ENCODE measurements at places on chromosomes 5 and 9.

DNA sequence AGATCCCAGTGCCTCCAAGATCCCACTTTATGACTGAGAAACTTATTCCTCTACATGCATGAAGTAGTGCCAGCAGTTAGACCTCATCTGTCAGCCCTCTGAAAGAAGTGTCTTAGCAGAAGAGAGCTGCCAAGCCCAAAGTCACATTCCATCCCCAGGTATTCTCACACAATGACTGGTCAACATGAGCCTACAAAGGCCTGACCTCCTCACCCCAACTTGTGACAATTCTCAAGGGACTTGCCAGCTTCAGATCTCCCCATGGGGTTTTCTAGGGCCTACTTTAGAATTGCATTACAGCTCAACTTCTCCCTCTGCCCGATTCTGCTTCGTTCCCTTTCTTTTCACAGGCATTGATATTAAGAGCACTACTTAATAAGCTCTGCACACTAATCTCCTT is 393.8 kb upstream of the SLC30A5 start:
- no peak for DNase-seq

DNA sequence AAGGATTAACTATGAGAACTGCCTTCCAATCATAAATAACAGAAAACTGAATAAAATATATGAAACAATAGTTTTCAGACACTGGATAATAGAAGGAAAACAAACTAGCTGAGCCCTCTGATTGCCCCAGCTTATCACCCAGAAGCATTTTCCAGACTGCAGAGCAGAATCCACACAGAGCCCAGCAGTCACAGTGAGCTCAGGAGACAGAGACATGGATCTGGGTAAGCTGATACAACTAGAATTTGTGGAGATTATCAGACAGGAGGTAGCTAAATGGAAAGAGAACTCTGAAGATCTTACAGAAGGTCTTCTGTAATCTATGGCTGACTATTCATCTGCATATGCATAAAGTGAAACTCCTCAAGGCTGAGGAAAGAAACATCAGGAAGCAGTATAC is 128.8 kb downstream of the NR2F1-AS1 start:
- DNase-seq, result no peak

DNA sequence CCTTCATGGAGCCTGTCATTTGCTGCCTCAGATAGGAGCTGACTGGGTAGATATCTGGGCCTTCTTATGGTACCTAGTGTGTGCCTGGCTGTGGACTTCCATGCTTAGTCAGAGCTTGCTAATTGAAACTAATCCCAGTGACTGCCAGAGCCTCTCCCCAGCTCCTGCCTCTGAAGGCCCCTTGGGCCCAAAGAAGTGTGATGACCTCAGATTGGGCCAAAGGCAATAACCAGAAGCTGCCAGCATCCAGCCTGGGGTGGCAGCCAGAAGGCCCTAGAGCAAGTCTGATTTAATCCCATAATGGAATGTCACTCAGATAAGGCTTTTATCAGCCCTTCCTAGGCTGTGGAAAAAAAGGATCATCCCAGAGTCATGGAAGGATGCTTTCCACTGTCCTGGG is 17.1 kb upstream of the CDC23 start:
- peak; percentile 21 for DNase-seq

DNA sequence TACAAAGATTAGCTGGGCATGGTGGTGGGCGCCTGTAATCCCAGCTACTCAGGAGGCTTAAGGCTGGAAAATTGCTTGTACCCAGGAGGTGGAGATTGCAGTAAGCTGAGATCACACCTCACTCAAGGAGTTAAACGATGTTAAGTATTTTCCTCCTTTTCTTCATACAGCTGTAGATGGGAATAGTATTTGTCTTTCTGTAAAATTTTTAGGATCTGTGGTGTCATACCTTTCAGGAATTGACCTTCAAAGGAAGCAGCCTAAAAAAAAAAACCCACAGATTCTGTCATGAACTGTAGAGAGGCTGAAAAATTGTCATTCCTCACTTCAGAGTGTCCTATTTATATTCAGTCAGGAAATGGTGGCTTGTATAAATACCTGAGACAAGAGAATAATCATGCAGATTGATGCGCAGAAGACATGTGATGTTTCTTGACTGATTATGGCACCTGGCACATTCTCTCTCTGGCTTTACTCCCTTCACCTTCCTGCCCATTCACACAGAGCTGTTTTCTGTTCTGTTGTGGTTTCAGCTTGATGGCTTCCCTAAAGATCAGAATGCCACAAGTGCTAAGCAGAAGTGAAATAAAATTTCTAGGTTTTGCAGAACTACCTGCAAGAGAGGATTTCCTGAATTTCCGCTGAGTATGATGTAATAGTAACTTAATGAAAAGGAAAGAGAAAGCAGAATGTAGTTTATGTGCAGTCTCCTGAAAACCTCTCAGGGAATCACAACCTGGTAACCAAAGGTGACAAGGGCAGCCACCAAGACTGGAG is 3.8 kb downstream of the IFNA1 start:
- no peak for DNase-seq

DNA sequence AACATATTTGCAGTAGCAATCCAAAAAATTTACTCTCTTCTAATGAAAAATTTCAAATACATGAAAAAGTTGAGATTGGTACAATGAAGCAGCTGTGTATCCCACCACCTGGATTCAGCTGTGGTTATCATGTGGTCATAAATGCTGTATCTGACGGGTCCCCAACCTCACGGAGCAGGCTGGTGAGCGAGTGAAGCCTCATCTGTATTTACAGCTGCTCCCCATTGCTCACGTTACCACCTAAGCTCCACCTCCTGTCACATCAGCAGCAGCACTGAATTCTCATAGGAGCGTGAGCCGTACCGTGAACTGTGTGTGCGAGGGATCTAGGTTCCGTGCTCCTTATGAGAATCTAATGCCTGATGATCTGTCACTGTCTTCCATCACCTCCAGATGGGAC is 6.8 kb upstream of the RNF130 start:
- DNase-seq, result no peak

DNA sequence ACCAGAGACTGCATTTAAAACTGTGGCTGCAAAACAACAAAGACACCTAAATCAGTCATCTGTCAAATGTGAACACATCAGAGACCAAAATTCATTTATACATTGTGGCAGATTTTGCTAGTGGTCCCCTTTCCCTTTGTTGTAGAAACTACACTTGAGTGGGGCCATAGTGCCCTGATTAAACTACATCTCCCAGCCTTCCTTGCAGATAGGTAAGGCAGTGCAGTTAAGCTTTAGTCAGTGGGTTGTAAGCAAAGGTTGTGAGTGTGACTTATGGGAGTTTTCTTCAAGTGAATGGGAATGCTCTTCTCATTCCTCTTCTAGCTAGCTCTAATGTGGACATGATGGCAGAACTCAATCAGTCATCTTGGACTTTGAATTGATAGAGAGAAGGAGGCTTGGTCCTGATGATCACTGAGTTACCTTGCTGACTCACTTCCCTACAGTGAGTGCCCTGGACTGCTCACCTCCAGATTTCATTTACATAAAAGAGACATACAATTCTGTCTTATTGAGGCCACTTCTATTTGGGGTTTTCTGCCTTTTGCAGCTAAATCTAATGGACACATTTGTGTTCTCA is 35.2 kb upstream of the SPARC start:
- DNase-seq, result no peak

DNA sequence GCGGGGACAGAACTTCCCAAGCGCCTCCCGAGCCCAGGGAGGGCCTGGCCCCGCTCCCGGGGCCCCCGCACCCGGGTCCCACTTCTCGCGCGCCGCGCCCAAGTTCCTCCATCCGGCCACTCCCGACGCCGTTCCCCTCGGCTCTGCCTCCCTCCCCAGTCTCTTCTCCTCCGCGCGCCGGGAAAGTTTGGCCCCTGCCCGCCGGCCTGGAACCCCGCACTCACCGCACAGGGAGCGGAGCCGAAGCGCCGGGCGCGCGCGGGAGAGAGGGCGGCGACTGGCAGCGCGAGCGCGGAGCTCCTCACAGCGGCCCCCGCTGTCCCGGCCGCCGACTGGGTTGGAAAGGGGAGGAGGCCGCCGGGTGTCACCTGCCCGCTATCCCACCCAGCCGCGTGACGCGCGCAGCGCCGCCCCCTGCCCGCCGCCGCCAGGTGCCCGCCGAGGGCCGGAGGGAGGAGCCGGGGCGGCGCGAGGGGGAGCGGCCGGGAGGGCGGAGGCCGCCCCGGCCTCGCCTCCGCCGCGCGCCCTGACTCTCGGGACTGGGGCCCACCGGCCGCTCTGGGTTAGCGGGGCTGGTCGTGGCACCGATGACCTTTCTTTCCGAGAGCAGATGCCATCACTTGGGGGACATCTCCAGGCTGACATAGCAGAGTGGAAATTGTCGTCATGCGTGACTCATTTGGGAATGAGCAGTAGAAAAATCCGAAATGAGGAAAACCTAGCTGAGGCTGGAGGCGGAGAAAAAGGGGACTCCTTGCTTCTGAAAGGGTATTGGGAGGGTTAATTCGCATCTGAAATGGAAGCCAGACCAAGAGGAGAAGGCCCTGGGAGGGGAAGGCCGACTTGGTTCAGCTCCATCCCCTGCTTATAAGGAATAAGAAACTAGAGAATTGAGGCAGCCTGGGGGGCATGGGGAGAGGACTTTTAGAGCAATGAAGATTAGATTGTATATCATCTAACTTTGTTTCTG is at the start of gene ELOVL7:
ELOVL7 (minus strand) TSS at position 334 of the 970 bp plus-strand sequence. CDS start 56,872 bp downstream, outside the sequence.
- DNase-seq, result peak; percentile 90

- no peak for DNase-seq
Observed at GRCh38 chr5:51156838-51157237, 226.4 kb upstream of the ISL1 start.

DNA sequence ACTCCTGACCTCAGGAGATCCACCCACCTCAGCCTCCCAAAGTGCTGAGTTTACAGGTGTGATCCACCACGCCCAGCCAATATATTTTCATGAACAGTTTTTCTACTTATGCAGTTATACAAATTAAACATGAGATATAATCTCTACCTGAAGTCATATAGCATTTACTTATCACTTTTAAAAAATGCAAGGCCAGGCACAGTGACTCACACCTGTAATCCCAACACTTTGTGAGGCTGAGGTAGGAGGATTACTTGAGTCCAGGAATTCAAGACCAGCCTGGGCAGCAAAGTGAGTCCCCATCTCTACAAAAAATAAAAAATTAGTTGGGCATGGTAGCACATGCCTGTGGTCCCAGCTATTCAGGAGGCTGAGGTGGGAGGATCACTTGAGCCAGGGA is 164.7 kb upstream of the LHFPL2 start:
- no peak for DNase-seq

DNA sequence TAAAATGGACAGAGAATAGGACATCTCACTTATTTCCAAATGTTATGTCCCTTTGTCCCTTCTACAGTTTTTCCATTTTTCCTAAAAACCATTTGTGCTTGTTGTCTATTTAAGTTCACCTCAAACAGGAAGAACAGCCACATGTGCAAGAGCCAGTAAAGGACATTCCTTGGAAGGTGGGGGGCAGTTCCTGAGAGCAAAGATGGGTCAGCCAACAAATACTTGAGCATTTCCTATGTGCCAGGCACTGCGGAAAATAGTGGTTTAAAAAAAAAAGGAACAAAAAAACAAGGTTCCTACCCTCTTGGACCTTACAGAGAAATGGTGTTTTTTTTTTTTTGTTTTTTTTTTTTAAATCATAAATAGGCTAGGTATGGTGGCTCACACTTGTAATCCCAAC is 26.8 kb downstream of the ANP32B start:
- DNase-seq, result no peak

DNA sequence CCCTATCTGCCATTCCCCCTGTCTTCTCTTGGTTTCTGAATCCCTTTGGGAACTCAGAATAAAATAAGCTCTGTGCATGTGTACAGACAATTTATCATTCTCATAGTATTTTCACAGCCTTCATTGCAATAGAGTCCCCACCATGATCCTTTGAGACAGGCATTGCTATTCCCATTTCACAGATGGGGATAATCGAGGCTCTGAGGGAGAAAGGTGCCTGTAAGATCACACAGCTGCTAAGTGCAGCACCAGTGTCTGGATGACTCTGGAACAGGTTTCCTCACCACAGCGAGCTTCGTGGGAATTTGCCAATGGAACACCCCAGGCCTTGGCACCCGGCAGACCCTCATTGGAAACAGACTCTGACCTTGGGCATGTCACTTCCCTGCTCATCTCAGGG is 293.6 kb downstream of the NSG2 start:
- no peak for DNase-seq

- DNase-seq, result peak; percentile 22
Observed at GRCh38 chr9:118961857-118962256, 407.4 kb downstream of the BRINP1 start.

- no peak for DNase-seq
Observed at GRCh38 chr9:81150016-81150625, 539.2 kb downstream of the TLE1 start.

DNA sequence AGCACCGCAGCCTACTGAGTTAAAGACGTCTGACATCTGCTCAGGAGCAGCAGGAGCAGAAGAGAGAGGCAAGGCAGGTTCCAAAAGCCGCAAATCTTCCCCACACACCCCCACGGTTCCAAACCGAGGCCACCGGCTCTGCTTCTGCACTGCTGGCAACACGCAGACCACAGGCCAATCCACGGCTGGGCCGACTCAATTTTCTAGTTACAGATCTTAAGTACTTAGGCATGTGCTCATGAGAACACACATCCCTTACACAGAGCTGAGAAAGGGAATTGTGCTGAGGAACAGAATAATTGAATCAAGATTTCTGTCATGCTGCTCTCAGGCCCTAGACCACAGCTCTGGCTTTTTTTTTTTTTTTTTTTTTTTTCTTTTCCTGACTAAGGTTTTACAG is 32.6 kb downstream of the PAX5 start:
- no peak for DNase-seq

DNA sequence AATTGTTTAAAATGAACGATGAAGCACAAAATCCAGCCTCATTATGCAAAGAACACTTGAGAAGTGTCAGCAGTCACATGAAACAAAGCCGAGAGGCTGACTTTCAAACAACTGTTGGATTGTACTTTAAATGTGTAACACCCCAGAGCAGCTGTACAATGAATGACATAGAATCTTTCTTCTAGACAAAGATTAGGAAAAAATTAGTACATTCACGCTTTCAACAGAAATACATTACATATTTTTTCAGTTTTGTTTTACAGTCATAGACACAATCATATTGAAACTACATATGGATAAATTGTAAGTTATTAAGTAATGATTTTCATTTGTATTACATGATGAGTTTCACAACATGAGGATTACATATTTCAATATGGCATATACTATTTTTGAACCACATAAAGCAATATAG is 10.6 kb upstream of the AGXT2 start:
- DNase-seq, result no peak

DNA sequence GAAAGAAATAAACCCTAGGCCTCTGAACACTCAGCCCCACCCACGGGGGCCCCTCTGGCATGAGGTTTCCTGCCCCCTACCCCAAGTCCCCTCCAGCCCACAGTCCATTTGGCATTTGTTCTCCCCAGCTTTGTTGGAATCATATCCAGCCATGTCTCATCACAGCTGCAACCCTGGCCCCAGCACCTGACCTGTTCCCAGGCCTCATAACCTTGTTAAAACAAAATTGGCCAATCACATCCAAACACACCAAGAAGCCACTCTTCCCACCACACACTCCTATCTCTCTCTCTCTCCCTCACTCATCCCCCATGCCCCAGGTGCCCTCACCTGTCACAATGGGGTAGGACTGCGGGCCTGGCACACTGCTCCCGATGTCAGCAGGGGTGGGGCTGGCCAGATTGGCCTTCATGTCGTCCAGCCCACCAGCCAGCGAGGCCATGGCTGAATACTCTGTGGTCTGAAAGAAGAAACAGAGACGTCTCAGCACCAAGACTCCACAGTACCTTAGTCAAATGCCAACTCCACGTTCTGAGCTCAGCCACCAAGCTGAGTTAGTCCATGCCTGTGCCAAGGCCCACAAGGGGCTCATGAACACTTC is 110.9 kb downstream of the PAX5 start:
- DNase-seq, result no peak
